GM04503 (cell line): ENCODE measurements at places on chromosomes 7 and 10.

DNA sequence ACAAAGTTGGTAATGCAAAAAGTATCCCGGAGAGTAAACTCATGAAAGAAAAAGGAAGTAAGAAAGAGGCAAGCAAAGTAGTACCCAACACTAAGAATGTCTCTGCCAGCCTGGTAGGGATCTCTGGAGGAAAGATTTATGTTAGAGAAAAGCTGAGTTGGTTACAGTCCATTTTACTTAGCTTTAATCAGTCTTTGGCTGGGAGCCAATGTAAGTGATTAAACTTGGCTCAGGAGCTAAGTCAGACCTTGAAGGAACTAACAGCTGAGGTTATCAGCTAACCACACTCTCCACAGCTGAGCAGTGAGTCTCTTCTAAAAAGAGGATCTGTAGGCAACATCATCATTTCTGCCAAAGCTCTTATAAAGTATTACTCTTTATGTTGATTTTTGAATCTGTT lies 148.0 kb downstream of the ANKRD7 start:
- no peak for DNase-seq

GRCh38 chr10:114029655-114030054 lies 14.0 kb upstream of the ADRB1 start:
- no peak for DNase-seq

DNA sequence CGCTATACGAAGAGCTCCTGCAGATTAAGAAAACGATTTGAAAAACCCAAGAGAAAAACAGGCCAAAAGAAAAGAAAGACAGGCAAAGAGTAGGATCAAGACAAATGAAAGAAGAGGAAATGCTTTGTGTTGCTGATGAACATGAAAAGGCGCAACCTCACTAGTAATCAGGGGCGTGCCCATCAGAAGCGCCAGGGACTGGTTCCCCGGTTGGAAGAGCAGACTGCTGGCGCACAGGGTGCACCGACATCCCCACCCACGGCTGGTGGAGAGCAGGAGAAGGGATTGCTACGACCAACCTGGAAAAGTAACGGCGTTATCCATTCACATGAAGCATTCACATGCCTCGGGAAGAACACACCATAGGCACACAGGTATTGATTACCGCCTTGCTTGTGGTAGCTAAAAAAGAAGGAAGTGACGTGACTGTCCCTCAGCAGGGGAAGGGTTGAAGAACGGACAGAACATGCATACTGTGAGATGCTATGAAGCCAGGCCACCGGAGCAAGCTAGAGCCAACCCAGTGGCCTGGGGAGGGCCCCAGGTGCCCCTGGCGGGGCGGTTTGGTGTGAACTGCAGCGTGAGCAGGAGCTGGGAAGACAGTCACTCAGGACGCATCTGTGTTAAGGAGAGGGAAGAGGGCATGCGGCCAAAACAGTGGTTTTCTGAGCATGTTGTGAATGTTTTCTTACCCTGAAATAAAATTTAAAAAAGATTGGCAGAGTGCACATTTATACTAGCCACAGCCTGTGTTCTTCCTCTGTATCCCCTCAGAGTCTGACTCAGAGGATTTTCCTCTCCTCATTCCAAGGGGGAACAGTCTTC lies 18.3 kb downstream of the AGAP3 start:
- no peak for DNase-seq

DNA sequence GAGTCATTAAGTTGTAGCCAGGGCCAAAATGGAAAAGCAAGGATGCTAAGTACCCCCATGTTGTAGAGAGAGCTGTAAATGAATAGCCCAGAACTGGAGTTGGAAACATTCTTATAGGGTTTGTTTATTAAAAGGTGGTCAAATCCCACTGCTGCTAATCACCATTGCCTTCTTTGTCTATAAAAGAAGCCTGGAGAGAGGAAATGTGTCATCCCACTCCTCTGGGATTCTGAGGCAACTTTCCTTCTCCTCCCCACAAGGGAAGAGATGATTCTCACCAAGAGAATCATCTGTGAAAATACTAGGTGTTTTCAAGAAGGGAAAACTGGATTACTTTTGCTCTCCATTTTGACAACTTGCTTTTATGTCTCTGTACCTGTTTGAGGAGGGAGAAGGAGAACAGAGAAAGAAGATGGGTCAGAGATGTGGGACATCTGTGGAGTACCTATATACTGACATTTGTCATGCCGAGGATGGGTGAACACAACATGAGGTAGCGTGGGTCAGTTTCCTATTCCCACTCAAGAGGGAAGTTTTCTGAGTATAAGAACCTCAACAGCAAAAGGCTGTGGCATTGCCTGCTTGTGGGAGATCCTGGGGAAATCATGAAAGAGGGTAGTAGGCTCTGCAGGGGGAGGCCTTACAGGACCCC lies 262.2 kb downstream of the KIF20B start:
- no peak for DNase-seq

DNA sequence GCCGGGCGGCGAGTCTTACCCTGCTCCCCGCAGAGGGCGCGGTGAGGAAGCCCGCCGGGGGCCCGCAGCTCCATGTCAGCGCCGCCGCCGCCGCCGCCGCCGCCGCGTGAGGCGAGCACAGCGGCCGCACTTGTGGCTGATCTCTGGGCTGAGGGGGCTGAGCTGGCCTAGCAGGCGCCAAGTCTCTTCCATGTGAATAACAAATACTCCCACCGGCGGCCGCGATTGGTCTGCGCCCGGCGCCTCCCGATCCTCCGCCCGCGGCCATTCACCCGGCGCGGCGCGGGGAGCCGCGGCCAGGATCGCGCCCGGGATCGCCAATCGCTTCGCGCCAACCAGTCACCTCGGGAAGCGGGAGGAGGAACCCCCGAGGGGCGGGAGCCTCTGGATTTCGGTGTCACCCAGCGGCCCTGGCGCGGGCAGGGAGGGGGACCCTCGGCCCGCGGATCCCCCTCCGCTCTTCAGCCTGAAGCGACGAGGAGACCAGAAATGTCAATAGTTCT lies at the start of gene GRM8:
GRM8 (minus strand) TSS at position 164 of the 503 bp plus-strand sequence.
- no peak for DNase-seq

- DNase-seq = no peak
These were observed 475.6 kb upstream of the ZWINT start for GRCh38 chr10:56836659-56837058.
